ENCODE measurements at places on chromosomes 13 and 19. TPM values are rescaled to one million over a fixed set of nuclear protein-coding genes. Genes with fewer than 3 reads are reported as not detected.

DNA sequence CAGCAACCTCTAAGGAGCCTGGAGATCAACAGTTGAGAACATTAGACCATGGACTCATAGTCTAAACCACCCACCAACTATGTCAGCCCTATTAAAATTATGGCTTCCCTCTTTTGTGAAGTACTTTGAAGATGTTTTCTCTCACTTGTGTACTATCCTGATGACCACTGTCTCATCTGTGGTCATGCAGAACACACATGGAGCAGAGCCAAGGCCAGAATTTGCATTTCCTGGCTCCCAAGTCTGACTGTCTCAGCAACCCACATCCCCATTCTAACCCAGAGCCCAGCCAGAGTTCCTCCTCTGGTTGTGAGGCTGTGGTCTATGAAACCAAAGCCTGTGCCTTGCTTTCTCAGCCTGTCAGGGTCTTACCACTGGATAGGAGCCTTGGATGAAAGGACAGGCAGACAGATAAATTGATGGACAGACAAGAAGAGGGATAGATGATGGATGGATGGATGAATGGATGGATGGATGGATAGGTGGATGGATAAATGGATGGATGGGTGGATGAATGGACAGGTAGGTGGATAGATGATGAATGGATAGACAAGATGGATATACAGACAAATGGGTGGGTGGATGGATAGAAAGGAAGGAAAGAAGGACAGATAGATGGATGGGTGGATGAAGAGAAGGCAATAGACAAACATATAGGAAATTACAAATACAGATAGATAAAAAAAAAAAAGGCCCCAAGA, 35.4 kb downstream of the ZNF557 start:
- H3K36me3 ChIP-seq, result no peaks in the 10 kb centered on the region
- no peak overlapping the region for H3K27ac ChIP-seq
- no peak for DNase-seq
- H3K27me3 ChIP-seq, result no peaks in the 10 kb centered on the region
- no peak overlapping the region for H3K4me3 ChIP-seq

GRCh38 chr13:112643759-112644459, 45.9 kb upstream of the ATP11A start:
- 0 out of 2 replicates have a peak, but pooled peaks cover 5% of the 10 kb centered on the region for H3K4me1 ChIP-seq
- H3K36me3 ChIP-seq, result no peaks in the 10 kb centered on the region
- no peak for DNase-seq
- no peak overlapping the region for H3K27ac ChIP-seq

DNA sequence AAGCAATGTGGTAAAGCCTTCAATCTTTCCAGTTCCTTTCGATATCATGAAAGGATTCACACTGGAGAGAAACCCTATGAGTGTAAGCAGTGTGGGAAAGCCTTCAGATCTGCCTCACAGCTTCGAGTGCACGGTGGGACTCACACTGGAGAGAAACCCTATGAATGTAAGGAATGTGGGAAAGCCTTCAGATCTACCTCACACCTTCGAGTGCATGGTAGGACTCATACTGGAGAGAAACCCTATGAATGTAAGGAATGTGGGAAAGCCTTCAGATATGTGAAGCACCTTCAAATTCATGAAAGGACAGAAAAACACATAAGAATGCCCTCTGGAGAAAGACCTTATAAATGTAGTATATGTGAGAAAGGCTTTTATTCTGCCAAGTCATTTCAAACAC, 15.6 kb upstream of the ZNF763 start:
- peak; percentile 33 for DNase-seq
- no peaks in the 10 kb centered on the region for H3K4me1 ChIP-seq
- H3K36me3 ChIP-seq, result peaks cover 66% of the 10 kb centered on the region
- H3K4me3 ChIP-seq, result 0 out of 2 replicates have a peak overlapping the region, but pooled peaks have one; percentile 21

GRCh38 chr13:43239275-43239840, 216.0 kb downstream of the DNAJC15 start:
- no peak overlapping the region for H3K4me3 ChIP-seq
- no peak overlapping the region for H3K27ac ChIP-seq
- no peak for DNase-seq
- no peaks in the 10 kb centered on the region for H3K27me3 ChIP-seq

GRCh38 chr19:33175886-33176669, 18.1 kb upstream of the LRP3 start:
- peaks cover 8% of the 10 kb centered on the region for H3K4me1 ChIP-seq
- no peaks in the 10 kb centered on the region for H3K36me3 ChIP-seq
- peak overlapping the region; percentile 76 for H3K27ac ChIP-seq
- H3K27me3 ChIP-seq, result peaks cover 16% of the 10 kb centered on the region

Gene SPINT2
- total RNA-seq, result 468 TPM

Gene CADM4
- 26.0 TPM for total RNA-seq

Gene ZNF134
- total RNA-seq, result 55.7 TPM

DNA sequence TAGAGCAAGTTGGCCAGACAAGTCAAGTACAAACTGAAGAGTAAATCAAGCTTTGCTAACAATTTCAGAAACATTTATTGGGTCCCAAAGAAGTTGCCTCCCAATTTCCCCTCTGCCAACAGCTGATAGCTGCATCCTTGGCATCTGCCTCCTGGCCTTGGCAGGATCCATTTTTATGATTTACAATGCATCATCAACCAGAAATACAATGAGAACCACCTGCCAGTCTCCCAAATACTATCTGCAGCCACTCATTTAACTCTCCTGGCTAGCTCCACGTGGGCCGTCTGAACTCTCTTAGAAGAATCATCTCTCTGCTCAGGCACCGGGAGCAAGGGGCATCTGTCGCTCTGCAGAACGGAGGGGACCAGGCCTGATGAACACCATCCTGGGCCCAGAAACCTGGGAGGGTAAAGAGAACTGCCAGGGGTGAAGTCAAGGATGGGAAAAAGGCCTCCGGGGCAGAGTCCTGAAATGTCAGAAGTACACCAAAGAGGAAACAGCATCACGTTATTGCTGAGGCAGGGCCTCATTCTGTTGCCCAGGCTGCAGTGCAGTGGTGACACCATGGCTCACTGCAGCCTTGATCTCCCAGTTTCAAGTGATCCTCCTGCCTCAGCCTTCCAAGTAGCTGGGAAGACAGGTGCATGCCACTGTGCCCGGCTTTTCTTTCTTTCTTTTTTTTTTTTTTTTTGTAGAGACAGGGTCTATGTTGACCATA, 2.6 kb downstream of the LONP1 start:
- H3K4me3 ChIP-seq, result no peak overlapping the region
- no peaks in the 10 kb centered on the region for H3K27me3 ChIP-seq
- no peak overlapping the region for H3K27ac ChIP-seq
- peaks cover 8% of the 10 kb centered on the region for H3K4me1 ChIP-seq

- no peak overlapping the region for H3K4me3 ChIP-seq
- H3K27me3 ChIP-seq, result no peaks in the 10 kb centered on the region
- DNase-seq, result no peak
- peaks cover 26% of the 10 kb centered on the region for H3K4me1 ChIP-seq
- no peak overlapping the region for H3K27ac ChIP-seq
- no peaks in the 10 kb centered on the region for H3K36me3 ChIP-seq
Observed at GRCh38 chr13:22114630-22115311, 443.9 kb downstream of the FGF9 start.

- no peaks in the 10 kb centered on the region for H3K27me3 ChIP-seq
- H3K27ac ChIP-seq, result no peak overlapping the region
- DNase-seq, result no peak
- H3K36me3 ChIP-seq, result no peaks in the 10 kb centered on the region
- H3K4me3 ChIP-seq, result no peak overlapping the region
- no peaks in the 10 kb centered on the region for H3K4me1 ChIP-seq
Observed at GRCh38 chr13:66546534-66547379, 683.4 kb downstream of the PCDH9 start.

GRCh38 chr19:3537438-3538240, 1.3 kb upstream of the TEKTIP1 start:
- no peaks in the 10 kb centered on the region for H3K27me3 ChIP-seq
- DNase-seq, result no peak
- H3K27ac ChIP-seq, result no peak overlapping the region
- no peaks in the 10 kb centered on the region for H3K4me1 ChIP-seq

Gene SHISA2
- total RNA-seq, result 33.4 TPM

DNA sequence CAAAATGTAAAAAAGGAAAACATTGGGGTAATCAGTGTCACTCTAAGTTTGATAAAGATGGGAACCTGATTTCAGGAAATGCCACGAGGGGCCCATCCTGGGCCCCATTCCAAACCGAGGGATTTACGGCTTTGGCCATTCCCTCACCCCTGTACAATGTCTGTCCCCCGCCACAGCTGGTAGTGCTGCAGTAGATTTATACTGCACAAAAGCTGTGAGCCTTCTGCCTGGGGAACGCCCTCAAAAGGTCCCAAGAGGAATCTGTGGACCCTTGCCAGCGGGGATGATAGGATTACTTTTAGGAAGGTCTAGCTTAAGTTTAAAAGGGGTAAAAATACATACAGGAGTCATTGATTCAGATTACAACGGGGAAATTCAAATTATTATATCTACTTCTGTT, 173.4 kb upstream of the SGCG start:
- no peak overlapping the region for H3K4me3 ChIP-seq
- DNase-seq, result no peak
- no peaks in the 10 kb centered on the region for H3K36me3 ChIP-seq
- no peaks in the 10 kb centered on the region for H3K27me3 ChIP-seq

Gene ZNF579
- total RNA-seq, result 12.2 TPM

- peak overlapping the region; percentile 90 for H3K4me3 ChIP-seq
- H3K4me1 ChIP-seq, result peaks cover 25% of the 10 kb centered on the region
- peak; percentile 66 for DNase-seq
- no peak overlapping the region for H3K27ac ChIP-seq
- peaks cover 9% of the 10 kb centered on the region for H3K27me3 ChIP-seq
Observed at GRCh38 chr19:17326595-17326966, 8.1 kb downstream of the ANO8 start.

Gene GRK1
- 0.27 TPM for total RNA-seq

Gene KLF1
- total RNA-seq, result 1.1 TPM

Gene CDC42EP5
- 0.35 TPM for total RNA-seq

DNA sequence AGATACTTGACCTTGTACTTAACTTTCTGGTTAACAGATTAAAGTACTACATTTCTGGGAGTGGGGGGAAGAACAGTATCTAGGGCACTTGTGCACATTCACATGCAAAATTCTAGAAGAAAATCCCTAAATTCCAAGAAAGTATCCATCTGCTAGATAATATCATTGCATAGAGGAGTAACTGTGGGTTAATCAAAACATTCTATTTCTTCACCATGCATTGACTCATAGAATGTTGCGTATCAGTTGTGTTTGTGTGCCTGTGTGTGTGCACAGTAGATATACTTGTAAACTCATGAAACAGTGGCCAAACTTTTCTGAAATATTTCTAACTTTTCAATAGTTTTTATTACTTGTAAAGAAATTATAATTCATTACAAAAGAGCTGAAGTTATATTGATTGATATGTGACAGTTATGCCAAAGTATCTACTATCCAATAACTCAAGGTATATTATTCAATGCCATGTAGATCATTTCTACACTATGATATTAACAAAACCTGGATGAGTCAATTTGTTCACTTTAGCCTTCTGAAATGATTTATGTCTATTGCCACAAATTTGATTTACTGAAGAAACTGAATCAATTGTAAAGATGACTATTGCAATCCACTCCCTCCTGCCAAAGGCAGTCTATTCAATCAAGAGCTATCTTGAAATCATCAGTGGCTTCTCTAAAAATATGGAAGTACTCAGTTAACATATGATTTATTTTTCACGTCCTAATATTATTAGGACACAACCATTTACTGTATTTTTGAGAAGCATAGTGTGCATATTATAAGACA, 756.7 kb upstream of the ARGLU1 start:
- H3K36me3 ChIP-seq, result no peaks in the 10 kb centered on the region
- no peak overlapping the region for H3K4me3 ChIP-seq
- no peak for DNase-seq

Gene RAB3A
- 11.6 TPM for total RNA-seq

DNA sequence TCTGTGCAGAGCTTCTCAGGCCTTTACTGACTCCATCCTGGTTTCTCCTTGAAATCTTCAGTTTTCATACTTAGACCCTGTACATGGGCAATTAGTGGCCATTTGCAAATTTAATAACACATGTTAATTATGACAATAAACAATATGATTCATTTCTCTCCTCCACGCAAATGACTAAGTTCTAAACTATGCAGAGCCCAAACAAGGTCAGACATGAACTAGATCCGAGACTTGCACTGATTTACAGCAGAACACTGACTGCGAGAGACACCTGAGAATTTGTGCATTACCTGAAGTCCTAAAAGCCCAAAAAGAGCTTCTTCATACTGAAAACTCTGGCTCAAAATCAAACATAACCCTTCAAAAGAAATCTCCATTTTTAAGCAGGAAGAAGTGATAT, 521.8 kb downstream of the MYO16 start:
- no peak overlapping the region for H3K27ac ChIP-seq
- no peak overlapping the region for H3K4me3 ChIP-seq
- peaks cover 10% of the 10 kb centered on the region for H3K4me1 ChIP-seq
- H3K36me3 ChIP-seq, result no peaks in the 10 kb centered on the region
- H3K27me3 ChIP-seq, result no peaks in the 10 kb centered on the region

Gene CEACAM4
- not detected for total RNA-seq

DNA sequence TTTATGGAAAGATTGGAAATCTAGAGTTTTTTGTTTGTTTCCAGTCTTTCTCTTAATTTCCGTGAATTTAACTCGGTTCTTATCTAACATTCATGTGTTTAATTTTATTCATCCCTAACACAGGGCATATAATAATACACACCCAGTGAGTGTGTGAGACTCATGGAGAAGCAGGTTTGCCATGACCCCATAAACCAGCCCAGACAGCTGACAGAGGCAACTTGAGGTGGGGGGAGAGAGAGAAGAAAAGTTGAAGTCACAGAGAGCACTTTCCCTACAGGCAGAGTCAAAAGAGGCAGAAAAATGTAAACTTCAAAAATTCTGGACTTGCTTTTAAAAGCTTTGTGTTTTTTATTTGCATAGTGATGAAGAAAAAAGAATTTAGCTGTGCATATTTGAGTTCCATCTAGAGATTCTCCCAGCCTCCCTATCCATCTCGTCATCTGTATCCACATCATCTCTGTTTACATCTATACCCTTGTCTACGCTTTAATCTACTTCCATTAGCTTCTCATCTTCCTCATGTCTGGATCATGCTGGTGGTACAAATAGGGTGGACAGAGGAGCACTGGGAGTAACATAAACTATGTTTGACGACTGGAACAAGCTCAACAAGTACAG, 60.2 kb downstream of the THSD1 start:
- no peak overlapping the region for H3K4me3 ChIP-seq
- H3K4me1 ChIP-seq, result no peaks in the 10 kb centered on the region
- no peak for DNase-seq
- no peak overlapping the region for H3K27ac ChIP-seq

DNA sequence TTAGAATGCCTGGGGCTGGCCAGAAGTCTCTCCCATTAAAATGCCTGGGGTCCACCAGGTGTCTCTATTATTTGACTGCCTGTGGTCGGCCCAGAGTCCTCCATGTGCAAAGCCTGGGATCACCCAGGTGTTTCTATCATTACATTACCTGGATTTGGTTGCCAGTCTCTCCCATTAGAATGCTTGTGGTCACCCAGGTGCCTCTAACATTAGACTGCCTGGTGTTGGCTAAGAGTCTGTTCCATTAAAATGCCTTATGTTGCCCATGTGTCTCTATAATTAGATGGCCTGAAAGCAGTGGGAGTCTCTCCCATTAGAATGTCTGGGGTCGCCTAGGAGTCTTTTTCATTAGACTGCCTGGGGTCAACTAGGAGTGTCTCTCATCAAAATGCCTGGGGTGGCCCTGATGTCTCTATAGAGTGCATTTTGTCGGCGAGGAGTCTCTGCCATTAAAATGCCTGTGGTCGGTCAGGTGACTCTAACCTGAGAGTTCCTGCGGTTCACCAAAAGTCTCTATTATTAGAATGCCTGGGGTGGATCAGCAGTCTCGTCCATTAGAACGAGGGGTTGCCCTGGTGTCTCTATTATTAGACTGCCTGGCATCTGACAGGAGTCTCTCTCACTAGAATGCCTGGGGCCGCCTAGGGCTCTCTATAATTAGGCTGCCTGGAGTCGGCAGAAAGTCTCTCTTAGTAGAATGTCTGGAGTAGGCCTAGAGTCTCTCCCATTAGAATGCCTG, 1540.5 kb downstream of the UQCRFS1 start:
- no peaks in the 10 kb centered on the region for H3K4me1 ChIP-seq
- DNase-seq, result no peak
- H3K4me3 ChIP-seq, result no peak overlapping the region
- H3K36me3 ChIP-seq, result no peaks in the 10 kb centered on the region
- H3K27me3 ChIP-seq, result no peaks in the 10 kb centered on the region

Measured in GM23338 (cell line).